ENCODE measurements at places on chromosomes 12 and 14.

- no peak for DNase-seq
Measured at GRCh38 chr12:42789808-42790760, 200.5 kb upstream of the PRICKLE1 start.

DNA sequence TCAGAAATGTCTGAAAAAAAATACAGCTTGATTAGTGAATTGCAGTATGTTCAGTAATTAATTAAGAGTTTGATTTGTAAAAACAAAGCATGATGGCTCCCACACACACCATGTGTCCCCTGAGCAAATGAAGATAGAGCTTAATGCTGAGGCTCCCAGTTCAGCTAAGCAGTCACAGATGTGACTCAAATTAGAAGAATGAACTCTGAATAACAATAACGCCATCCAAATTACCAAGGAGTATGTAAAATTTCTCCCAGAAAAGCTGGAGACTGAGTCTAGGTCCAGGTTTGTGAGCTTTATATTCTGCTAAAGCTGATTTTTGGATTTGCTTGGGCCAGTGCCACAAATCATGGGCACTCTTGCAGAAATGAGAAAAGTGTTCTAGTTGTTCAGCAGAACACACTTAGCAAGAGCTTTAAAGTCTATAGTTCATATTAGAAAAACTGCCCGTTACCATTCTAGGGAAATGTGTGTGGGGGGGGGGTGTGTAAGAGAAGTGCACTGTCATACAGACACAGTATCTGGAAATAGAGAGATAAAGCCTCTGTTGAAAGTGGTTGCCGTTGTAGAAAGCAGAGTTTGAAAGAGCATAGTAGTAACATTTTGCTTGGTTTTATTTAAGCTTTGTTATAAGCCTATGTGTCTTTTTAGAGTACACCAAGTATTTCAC lies 253.1 kb downstream of the BCAT1 start:
- DNase-seq: no peak

DNA sequence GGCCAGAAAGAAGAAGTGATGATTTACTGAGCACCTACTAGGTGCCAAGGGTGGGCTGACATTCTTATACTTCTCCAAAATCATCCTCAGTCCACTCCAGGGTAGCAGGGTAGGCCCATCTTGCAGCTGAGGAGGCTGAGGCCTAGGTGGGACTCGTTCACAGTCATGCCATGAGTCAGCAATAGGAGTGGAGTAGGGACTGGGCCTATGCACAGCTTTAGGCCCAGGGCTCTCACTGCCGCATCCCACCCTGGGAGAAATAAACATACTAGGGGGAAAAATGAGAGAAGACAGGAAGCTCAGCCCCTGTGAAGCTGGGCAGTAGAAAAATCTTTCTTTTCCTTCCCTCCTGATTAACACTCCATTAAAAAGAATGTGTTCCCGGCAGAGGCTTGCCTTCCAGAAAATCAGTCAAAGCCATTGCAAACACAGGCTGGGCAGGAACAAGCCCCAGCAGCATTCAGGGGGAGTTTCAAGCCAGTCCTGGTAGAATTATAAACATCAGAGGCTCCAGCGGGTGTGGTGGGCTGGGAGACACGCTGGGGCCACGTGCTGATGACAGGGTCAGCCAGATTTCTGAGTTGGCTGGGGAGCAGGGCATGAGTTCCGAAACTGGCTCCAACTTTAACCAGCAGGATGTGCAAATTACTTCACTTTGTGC lies 1.8 kb downstream of the HSPB8 start:
- no peak for DNase-seq

DNA sequence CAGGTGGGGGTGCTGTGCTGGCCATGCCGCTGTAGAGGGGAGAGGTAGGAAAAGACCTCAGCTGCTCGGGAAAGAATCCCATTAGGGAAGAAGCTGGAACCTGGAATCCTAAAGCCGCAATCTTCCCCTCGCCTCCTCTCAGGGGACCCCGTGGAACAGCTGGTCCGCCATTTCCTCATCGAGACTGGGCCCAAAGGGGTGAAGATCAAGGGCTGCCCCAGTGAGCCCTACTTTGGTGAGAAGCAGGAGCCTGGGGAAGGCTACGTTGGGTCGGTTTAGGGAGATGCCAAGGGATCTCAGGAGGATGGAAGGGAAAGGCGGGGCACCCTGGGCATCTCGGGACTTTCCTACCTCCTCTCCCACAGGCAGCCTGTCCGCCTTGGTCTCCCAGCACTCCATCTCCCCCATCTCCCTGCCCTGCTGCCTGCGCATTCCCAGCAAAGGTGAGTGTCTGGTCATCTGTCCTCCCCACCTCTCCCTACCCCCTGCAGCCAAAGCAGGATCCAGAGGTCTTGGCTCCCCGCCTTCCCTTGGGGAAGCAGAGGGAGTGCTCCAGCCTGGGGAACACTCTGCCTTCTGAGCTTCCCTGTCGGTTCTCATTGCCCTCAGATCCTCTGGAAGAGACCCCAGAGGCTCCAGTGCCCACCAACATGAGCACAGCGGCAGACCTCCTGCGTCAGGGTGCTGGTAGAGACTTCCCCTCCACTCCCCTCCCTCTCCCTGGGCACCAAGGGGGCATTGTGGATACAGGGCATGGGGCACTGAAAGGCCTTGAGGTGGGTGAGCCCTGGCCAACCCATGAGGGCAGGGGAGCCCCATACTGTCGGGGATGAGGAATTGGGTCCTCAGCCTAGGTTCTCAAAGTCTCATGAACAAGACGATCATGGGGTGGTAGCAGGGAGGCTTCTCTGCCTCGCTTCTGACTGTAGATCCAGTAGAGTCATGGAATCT lies 12.4 kb downstream of the TNS2 start:
- no peak for DNase-seq

GRCh38 chr14:52356025-52356424 lies 41.9 kb downstream of the PTGER2 start:
- DNase-seq: no peak

GRCh38 chr12:9868311-9868801 lies 798 bp downstream of the CLEC2B start:
- no peak for DNase-seq

- peak; percentile 4 for DNase-seq
Measured at GRCh38 chr12:1213205-1213604, 222.2 kb downstream of the ERC1 start.

GRCh38 chr12:27817766-27818165 lies 37.7 kb upstream of the MANSC4 start:
- no peak for DNase-seq

GRCh38 chr14:65222440-65222858 lies 120.1 kb upstream of the MAX start:
- DNase-seq: peak; percentile 54

GRCh38 chr12:2359725-2360629 lies 307.2 kb downstream of the CACNA1C start:
- DNase-seq: no peak

DNA sequence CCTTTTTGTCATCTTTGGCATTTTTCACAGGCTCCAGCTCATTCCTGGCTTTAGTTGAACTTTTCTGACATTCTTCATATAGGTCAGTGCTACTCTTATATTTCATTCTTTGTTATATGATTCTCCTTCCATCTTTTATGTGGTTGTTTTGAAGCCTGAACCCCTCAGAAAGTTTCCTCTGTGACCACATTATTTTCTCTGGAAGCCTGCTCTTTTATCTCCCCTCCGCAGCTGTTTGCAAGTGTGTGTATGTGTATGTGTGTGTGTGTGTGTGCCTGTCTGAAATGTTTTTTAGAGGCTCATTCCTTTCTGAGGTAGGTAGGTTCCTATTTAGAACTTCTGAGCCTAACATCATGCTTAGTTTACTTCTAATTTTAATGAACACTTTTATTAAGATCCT lies 47.6 kb downstream of the ANO4 start:
- no peak for DNase-seq

DNA sequence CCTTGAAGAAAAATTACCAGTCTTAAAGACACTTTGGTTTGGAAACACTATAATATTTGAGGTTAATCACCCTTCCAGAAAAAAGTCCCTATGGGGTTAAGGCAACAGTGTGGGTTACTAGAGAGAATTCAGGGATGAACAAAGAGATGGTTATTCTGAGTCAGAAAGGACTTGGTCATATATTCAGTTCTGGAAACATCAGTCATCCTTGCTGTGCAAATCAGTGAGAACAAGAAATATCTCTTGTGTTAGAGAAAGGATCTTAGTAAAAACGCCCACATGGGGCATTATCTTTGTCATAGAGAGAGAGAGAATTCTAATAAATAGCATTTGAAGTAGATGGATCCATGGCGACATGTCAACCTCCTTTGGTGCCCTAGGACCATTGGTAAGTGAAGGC lies 59.4 kb upstream of the E2F7 start:
- DNase-seq: no peak

- DNase-seq: no peak
Measured at GRCh38 chr14:39860596-39861228, 428.5 kb upstream of the FBXO33 start.

- DNase-seq: no peak
Measured at GRCh38 chr14:104973135-104973384, 5.1 kb downstream of the AHNAK2 start.

- DNase-seq: no peak
Measured at GRCh38 chr14:75835737-75836136, 146.1 kb downstream of the TGFB3 start.

DNA sequence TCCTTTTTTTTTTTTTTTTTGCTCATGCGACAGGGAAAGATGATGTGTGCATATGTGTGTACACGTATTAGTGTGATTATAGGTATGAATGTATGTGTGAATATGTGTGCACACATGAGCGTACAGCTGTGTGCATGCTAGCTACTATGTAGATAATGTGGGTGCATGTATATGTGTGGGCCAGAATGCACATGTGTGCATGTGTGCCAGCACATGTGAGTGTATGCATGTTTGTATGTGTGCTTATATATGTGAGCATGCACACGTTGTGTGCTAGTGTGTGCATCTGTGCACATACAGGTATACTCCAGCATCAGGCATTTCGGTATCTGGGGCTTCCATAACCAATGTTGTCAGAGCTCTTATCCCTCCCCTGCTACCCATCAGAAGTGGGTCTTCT lies 541.1 kb downstream of the AACS start:
- no peak for DNase-seq

DNA sequence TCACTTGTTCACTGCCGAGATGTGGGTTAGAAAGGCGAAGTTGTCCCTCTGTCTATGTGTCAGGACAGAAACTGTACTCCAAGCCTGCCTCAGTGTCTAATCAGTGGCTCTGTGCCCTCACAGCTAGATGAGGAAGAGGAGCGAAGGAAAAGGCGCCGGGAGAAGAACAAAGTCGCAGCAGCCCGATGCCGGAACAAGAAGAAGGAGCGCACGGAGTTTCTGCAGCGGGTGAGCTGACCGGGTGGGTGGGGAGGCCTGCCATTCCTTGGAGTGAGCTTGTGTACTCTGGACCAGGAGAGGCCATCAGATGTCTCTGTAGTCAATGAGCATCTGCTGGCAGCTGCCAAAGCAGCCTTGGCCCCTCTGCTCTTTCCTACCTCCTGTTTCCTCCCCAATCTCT lies 33.5 kb downstream of the JDP2 start:
- no peak for DNase-seq

DNA sequence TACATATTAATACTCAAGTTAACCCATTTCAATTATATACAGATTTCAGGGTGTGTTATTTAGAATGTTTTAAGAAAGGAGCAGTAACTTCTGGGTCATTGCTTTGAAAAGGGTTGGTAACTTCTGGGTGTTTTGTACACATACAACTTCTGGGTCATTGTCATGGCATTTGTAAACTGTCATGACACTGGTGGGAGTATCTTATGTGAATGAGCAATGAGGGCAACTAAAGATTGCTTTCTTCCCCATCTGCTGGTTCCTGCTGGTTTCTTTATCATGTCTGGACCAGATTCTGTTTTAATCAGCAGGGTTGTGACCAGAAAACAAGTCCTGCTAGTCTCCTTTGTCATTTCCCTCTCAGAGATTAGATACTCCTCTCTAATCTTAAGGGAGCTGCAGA lies 713.3 kb downstream of the LRFN5 start:
- DNase-seq: no peak

DNA sequence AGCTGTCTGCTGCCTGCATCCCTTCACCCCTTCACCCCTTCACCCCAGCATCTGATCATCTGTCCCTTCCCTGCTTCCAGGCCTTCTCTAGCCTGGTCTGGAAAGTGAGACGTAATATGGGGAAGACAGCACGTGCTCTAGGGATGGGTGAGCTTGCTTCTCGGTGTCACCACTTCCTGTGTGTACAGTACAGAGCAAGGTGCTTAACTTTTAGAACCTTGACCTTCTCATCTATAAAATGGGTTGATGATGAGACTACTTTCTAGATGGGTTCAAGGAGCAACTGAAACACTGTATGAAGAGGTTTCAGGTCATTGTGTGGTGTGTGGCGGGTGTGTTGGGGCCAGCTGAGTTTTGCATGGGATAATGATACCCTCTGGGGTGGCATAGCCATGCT lies 140.5 kb downstream of the TSPAN9 start:
- DNase-seq: no peak

DNA sequence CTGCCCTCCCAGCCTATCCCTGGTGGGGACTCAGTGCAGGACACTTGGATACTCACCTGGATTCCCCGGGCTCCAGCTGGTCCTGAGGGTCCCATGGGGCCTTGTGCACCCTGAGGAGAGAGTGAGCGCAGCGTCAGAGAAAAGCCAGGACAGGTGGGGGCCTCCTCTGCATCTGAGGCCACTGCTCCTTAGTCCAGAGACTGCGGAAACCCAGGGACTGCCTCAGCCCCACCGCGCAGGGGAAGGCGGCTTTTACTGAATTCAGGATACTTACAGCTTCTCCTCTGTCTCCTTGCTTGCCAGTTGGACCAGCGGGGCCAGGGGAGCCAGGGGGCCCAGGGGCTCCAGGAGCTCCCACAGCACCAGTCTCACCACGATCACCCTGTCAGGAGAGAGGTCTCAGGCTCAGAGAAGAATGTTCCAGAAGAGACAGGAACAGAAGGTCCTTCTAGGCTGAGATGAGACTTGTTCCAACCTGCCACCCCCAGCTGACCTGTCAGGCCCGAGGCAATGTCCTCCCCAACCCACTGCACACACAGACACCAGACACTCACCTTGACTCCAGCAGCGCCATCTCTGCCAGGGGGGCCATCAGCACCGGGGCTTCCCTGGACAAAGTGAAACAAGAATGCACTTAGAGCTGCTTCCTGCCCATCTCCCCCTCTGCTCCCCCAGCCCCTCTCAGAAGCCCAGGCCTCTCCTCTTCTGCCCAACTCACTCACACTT lies 13.8 kb downstream of the TMEM106C start:
- DNase-seq: no peak

GRCh38 chr12:51632623-51633022 lies 41.6 kb downstream of the SCN8A start:
- DNase-seq: no peak

GRCh38 chr12:110581931-110582275 lies 1.2 kb downstream of the PPTC7 start:
- DNase-seq: no peak
